Neural crest cell (in vitro differentiated cells): ENCODE measurements at places on chromosomes 3 and 15. TPM values are rescaled to one million over a fixed set of nuclear protein-coding genes. Genes with fewer than 3 reads are reported as not detected.

DNA sequence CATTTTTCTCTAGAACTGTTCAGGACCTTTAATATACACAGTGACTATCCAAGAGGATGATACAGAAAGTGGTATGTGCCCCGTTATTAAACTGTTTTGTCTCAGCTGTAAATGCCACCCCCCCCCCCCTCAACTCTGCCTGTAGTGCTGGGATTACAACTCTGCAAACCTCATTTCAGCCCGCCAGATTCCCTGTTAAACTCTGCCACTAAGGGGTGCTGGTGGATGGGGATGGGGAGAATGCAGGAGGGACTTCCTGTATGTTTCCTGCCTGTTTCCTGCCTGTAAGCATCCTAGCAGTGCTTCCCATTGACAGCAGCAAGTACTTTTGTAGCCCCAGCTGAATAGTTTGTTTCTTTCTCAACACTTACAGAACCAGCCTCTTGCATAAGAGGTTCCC is 301.7 kb upstream of the RORA start:
- no peak for DNase-seq

DNA sequence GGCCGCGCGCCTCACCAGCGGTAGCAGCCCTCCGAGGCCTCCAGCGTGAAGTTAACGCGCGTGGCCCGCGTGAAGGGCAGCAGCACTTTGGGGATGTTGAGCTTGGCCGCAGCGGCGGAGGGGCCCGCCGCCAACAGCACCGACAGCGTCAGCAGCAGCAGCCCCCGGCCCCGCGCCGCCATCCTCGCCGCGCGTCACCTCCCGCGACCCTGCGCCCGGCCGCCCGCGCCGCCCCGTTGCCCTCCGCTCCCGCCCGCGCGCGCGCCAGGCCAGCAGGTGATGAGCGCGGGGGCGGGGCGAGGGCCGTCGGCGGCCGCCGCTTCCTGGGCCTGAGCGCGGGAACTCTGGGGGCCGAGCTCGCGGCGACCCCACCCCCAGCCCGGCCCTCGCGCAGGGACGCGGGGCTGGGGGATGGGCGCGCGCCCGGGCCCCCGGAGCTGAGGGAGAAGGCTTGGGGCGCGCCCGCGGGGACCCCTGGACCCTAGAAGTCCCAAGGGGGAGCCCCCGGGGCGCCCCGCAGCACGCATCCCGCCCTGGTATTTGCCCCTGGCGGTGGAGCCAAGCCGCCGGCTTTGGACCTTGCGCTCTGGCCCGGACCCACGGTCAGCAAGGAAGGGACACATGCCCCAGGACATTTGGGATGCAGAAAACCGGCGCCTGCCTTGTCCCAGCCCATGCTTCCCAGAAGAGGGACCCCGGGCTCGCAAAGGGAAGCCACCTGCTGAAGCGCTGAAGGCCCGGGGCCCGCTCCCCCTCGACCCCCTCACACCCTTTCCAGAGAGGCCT is at the start of gene NUP210:
Gene NUP210, minus strand, starts transcription at position 278 of the 786 bp plus-strand sequence. Its CDS starts 96 bp downstream, at position 182.
- peak; percentile 48 for DNase-seq

CPLX3 gene
- total RNA-seq = not detected in 2 replicates

HIGD2B gene
- total RNA-seq = not detected in 2 replicates

NGLY1 gene
- 29.9 and 32.2 TPM in 2 replicates for total RNA-seq

AHSG gene
- total RNA-seq = 0.30 TPM in 1 of 2 replicates, not detected in the other
